GM23338 (cell line): ENCODE measurements at places on chromosomes 1 and 21.

- DNase-seq = peak; percentile 87
- peak overlapping the region; percentile 35; the same call in 1 of the 2 replicates for H3K27ac ChIP-seq
- peaks cover 5% of the 10 kb centered on the region for H3K4me1 ChIP-seq
- no peak overlapping the region for H3K4me3 ChIP-seq
Observed at GRCh38 chr1:205325334-205325884, 3.9 kb upstream of the NUAK2 start.

- H3K27me3 ChIP-seq = no peaks in the 10 kb centered on the region
- no peaks in the 10 kb centered on the region for H3K36me3 ChIP-seq
- H3K27ac ChIP-seq = no peak overlapping the region
- no peak for DNase-seq
- H3K4me3 ChIP-seq = no peak overlapping the region
Observed at GRCh38 chr1:180532854-180533253, 25.9 kb upstream of the OVAAL start.

- H3K36me3 ChIP-seq = no peaks in the 10 kb centered on the region
- no peak overlapping the region for H3K27ac ChIP-seq
- H3K27me3 ChIP-seq = 0 out of 2 replicates have a peak, but pooled peaks cover 3% of the 10 kb centered on the region
- H3K4me3 ChIP-seq = no peak overlapping the region
Observed at GRCh38 chr1:110634455-110635311, 28.5 kb upstream of the KCNA2 start.

DNA sequence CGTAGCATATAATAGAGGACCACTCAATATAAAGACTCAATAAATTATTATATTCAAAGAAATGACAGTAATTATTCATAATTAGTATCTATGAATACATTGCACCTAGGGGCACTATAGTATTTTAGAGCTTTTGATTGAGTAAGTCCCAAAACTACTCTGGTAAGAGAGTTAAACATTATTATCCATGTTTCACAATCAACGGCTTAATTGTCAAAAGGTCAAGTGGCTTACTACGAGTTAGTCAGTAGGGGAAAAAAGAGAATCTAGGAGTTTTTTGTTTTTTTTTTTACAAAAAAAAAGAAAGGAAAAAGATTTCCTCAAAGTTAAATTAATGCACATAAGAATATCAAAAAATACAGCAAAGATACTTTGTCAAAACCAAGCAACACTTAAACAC, 20.4 kb upstream of the LAMC1 start:
- H3K27ac ChIP-seq = no peak overlapping the region
- DNase-seq = no peak
- H3K36me3 ChIP-seq = no peaks in the 10 kb centered on the region
- H3K4me3 ChIP-seq = no peak overlapping the region
- no peaks in the 10 kb centered on the region for H3K4me1 ChIP-seq
- no peaks in the 10 kb centered on the region for H3K27me3 ChIP-seq

DNA sequence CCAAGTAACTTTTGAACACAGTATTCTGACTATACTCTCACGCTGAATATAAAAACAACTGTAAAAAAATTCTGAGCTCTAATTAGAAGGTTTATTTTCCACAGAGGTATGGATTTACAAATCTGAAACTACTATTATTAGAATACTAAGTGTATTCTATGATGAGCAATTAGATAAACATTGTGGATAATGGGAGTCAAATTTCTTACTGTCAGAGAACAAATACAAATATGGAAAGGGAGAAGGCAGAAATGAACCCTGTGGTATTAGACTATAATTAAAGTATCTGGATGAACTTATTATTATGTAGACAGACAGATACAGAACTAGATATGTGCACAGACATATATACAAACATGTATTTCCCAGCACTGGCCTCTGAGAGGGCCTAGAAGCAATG, 22.6 kb downstream of the ALDH9A1 start:
- no peak overlapping the region for H3K4me3 ChIP-seq
- H3K27me3 ChIP-seq = no peaks in the 10 kb centered on the region

DNA sequence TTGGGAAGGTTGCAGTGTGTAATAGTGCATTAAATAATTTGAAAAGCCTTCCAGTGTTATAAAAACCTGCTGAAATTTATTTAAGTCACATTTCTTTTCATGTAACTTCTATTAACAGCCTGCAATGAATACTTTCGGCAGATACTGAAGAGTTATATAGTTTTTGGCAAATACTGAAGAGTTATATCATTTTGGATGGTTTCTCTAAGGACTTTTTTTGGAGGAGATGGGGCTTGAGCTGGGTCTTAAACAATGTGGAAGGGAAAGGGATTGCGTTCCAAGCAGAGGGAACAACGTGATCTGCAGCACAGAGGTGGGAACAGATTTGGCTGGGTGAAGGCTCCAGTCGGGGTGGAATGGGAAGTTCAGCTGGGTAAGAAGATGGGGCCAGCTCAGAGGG, 39.8 kb downstream of the MTR start:
- no peak for DNase-seq
- no peak overlapping the region for H3K4me3 ChIP-seq
- no peaks in the 10 kb centered on the region for H3K27me3 ChIP-seq
- peaks cover 18% of the 10 kb centered on the region for H3K36me3 ChIP-seq
- H3K27ac ChIP-seq = no peak overlapping the region

DNA sequence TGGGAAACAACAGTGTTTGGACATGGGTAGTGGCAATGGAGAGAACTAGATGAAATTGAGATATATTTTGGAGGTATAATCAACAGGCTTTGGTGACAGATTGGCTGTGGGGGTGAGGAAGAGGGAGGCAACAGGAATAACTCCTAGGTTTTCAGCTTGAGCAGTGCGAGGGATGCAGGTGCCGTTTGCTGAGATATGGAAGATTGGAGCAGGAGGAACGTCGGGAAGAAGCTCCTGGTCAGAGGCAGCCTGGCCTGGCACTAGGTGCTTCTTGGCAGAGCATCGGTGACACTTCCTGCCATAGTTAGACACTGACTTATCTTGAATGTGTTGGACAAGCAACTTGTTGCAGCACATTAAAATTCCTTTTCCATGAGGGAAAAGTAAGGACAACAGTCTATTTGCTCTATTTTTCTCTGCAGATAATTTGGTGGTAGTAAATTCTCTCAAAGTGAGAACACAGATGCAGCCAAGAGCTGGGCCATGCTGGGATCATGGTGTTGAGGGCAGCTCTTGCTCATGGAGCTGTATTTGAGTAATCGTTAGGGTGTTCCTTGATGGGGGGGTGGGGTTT, 21.5 kb upstream of the MYSM1 start:
- DNase-seq = no peak
- H3K27ac ChIP-seq = no peak overlapping the region
- H3K4me1 ChIP-seq = no peaks in the 10 kb centered on the region
- H3K36me3 ChIP-seq = no peaks in the 10 kb centered on the region
- no peaks in the 10 kb centered on the region for H3K27me3 ChIP-seq

DNA sequence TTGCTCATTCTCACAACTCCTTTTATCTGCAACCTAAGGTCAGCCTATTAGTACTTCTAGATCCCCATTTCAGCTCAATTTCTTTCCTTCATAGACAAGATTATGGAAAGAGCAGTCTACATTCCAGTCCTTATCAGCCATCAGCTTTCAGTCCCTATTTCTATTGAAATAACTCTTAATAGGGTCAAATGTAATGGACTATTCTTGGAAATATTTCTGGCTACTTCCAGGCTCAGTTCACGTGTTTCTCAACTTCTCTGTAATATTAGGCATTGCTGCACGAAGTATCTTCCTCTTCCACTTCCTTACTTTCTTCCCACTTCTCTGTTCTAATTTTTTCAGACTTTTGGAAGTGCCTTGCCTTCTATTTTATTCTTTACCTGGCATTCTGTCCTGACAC, 232.9 kb upstream of the USP25 start:
- no peak for DNase-seq
- H3K36me3 ChIP-seq = no peaks in the 10 kb centered on the region
- H3K4me3 ChIP-seq = no peak overlapping the region
- H3K27me3 ChIP-seq = no peaks in the 10 kb centered on the region
- H3K27ac ChIP-seq = no peak overlapping the region

DNA sequence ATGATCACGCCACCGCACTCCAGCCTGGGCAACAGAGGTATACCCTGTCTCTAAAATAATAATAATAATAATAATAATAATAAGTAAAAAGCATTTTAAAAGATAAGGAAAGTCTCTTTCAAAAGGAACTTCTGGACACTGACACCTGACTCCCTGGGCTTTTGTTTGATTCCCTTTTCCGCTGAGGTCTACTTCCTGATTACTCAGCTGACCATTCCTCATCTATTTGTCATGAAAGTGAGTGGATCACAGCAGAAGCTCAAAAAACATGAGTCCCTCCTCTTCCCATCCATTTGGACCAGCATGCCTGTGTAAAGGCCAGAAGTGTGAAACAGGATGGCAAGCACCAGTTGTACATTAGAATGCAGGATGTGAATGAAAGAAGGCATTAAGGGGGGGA, 61.1 kb upstream of the FBXO28 start:
- no peaks in the 10 kb centered on the region for H3K36me3 ChIP-seq
- no peaks in the 10 kb centered on the region for H3K27me3 ChIP-seq
- peaks cover 12% of the 10 kb centered on the region; the same call in 1 of the 2 replicates for H3K4me1 ChIP-seq
- no peak overlapping the region for H3K27ac ChIP-seq
- no peak for DNase-seq

GRCh38 chr21:36889401-36889800, 77.1 kb downstream of the HLCS start:
- no peak for DNase-seq
- no peak overlapping the region for H3K27ac ChIP-seq
- H3K4me3 ChIP-seq = no peak overlapping the region
- no peaks in the 10 kb centered on the region; the same call in 1 of the 2 replicates for H3K4me1 ChIP-seq
- no peaks in the 10 kb centered on the region for H3K27me3 ChIP-seq

DNA sequence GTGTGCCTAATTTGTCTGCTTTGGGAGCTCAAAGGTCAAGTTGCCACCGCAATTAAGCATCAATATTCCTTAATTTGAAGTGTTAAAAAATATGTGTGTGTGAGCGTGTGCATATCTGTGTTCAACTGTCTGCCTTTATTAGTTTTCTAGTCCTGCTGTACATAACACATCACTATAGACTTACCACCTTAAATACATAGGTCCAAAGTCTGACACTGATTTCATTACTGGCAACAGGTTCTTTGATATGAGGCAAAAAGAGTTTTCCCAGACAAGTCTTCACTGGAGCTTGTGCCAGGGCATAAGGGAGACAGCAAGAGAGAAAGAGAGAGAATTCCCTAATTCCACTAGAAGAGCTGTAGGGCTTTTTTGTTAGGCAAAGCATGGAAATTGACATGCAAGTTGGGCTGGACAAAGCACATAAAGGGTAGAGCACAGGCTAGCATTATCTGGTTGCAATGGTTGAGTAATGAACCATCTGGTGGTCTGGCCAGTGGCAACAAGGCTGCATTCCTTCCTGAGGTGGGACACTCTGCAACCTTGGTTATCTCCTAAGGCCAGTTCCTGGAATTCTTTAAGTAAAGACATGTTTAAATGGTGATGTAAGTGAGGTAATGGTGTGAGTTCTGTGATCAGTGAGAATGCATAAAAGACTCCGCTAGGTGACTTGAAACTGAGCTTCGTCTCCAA, 457.2 kb upstream of the ADAMTS5 start:
- DNase-seq = peak; percentile 65
- peaks cover 16% of the 10 kb centered on the region for H3K4me1 ChIP-seq
- no peak overlapping the region for H3K4me3 ChIP-seq
- H3K27me3 ChIP-seq = no peaks in the 10 kb centered on the region

DNA sequence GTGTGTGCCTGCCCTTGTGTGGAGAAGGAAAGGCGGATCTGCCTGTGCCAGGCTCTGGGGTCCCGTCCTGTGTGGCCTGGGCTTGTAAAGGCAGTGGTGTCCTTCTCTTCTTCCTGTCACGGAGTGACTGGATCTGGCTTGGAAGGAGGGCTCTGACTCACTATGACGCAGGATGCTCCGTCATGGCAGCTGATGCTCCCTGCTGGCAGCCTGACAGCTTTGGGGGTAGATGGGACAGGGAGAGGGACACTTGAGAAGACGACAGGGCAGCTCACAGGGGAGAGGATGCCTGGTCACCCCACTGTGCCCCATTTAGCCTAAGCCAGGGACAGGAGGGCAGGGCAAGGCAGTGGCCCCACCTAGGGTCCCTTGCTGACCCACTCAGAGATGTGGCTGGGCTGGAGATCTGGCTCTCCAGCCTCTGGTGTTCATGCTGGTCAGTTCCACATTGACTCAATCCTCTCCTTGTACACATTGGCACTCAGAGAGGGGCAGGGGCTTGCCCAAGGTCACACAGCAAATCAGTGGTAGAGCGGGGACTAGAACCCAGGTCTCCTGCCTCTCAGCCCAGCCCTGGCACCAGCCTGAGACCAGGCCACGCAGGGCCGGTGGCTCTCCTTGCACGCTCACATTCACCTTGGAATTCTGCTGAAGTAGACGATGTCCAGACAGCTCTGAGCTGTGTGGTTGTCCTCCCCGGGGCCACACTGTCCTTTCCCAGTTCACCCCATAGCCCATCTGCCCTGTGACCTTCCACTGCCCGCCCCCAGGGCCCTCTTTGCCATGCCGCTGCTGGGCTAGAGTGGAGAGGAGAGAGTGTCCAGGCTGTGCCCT, 2.8 kb upstream of the FAM131C start:
- H3K4me3 ChIP-seq = no peak overlapping the region
- no peak for DNase-seq
- H3K36me3 ChIP-seq = no peaks in the 10 kb centered on the region
- H3K4me1 ChIP-seq = peaks cover 6% of the 10 kb centered on the region; the same call in 1 of the 2 replicates
- no peak overlapping the region for H3K27ac ChIP-seq

GRCh38 chr1:81800695-81801650, at the start of gene ADGRL2:
Gene ADGRL2 (plus strand): TSS chr1:81800934. CDS start chr1:81836985, 36,051 bp downstream.
- peaks cover 6% of the 10 kb centered on the region; the same call in 1 of the 2 replicates for H3K27me3 ChIP-seq
- H3K27ac ChIP-seq = peak within 1 kb of the TSS; percentile 95
- peaks cover 48% of the 10 kb centered on the region for H3K4me1 ChIP-seq
- peak within 1 kb of the TSS; percentile 80 for H3K4me3 ChIP-seq
- no peaks in the 10 kb centered on the region for H3K36me3 ChIP-seq

GRCh38 chr1:67965995-67966665, 84.3 kb downstream of the DIRAS3 start:
- H3K36me3 ChIP-seq = no peaks in the 10 kb centered on the region; the same call in 1 of the 2 replicates
- H3K27me3 ChIP-seq = no peaks in the 10 kb centered on the region
- no peak overlapping the region for H3K27ac ChIP-seq
